Stimulated activated CD4-positive, alpha-beta T cell treated with anti-CD3 and anti-CD28 coated beads, Interleukin-12 subunit alpha, Interleukin-12 subunit beta, amount 100 ng/mL, for 4 hours (primary cell): ENCODE measurements at places on chromosomes 11 and 22.

GRCh38 chr11:1695548-1696108 is 1.4 kb upstream of the KRTAP5-6 start:
- DNase-seq: no peak

DNA sequence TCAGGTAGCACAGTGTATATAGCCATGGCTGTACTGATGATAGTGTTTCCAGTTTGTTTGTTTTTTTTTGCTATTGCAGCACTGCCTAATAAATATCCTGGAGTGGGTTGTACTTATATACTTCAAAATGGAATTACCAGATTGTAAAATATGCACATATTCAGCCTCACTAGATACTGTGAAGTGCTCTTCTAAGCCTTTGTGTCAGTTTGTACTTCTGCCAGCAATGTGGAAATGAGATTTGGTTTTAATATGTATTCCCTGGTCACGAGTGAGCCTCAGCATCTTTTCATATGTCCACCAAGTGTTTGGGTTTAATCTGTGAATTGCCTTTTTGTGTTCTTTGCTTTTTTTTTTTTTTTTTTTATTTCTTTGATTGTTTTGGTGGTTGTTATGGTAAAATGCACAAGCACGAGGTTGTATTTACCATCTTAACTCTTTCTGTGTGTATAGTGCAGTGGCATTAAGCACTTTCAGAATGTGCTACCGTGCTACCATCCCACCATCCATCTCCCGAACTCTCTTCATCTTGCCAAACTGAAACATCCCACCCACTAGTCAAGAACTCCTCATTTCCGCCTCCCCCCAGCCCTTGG is 34.9 kb downstream of the ST3GAL4 start:
- no peak for DNase-seq

DNA sequence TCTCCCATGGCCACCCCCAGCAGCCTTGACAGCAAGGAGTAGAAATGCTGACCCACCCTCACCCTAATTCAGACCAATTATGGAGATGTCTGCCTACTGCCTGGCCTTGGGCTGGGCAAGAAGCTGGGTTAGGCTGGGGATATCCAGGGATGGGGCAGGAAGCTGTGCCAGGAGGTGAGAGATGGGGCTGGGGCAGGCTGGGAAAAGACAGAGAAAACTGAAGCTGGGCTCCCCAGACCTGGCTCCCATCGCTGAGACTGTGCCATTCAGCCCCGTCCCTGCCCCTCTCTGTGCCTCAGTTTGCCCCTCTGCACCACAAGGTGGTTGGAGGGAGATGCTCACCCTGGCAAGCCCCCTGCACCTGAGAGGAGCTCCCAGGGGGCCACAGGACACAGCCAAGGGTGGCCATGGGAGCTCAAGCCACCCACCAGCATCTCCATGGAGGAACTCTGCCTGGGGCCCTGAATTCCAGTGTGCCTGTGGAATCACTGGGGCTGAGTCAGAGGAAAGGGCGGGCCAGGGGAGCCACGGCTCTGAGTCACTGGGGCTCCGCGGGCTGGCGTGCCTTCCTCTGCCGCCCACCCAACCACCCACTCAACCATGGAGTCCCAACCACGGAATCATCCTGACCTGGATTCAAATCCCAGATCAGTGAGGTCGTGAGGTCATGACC is 6.0 kb upstream of the CARD10 start:
- DNase-seq: peak; percentile 13

GRCh38 chr22:36215981-36216380 is 14.4 kb upstream of the APOL4 start:
- no peak for DNase-seq

DNA sequence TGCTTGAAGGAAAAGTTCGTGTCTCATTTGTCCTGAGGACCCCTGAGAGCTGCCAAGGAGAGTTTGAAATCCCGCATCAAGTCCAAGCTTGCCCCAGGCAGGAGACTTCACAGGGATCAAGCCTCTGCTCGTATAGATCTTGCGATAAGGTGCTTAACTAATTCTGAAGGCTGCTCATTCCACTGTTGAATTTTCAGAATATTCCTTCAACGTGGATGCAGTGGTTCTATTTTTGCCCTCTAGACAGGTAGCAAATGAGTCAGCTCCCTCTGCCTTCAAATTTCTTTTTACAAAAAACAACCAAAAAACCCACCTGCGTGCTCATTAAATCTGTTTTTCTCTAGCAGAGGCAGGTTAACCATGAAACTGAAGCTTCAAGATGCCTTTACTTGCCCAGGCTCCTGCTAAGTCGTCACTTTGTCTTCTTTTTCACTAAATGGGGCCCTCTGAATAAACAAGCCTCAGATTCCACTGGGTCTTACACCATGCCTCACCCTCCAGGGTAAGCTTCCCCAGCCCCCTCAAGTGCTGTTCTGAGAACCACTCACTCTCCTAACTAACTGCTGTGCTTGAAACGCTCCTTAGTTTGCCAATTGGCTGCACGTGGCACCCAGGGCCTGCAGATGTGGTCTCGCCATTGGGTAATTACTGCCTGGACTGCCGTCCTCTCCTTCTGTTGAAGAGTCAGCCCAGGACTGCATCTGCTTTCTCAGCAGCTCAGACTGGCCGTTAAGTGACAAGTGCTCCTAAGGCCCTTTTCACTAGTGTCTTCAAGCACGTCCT is 105.0 kb downstream of the TRPC6 start:
- no peak for DNase-seq

DNA sequence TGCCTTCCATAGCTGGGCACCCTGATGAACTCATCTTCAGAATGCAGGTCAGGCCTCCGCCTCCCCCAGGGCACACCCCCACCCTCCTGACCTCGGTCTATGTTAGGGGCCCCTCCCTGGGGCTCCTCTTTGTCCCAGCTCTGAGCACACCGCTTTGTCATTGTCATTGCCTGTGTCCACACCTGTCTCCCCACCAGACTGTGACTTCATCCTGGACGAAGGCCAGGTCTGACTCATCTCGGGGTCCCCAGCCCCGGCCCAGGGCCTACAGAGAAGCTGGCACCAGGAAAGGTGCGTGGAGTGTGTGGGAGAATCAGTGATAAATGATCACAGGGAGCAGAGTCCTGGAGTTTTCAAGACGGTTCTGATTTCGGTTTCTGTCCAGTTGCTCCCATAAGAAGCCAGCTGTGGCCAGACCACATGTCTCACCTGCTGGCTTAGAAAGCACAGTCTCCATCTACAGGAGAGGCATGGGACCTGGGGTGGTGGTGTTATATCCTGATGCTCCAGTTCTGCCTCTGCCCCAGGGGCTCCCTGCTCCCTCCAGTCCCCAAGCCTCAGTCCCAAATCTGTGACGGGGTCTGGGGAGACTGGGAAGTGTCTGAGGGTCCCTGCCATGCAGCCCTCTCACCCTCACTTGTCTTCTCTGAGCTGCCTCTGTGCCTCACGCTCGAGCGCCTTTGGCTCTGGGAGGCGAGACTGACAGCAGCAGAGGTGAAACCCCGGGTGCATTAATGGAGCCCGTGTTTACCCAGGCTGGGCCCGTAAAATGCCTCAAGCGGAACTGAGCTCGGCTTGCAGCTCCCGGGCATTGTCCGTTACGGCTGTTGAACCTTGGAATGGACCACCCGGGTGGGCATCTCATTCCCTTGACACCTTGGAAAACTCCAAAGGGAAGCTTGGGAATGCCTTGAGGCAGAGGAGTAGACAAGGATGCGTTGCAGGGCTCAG is 85.5 kb upstream of the WNT11 start:
- DNase-seq: no peak

DNA sequence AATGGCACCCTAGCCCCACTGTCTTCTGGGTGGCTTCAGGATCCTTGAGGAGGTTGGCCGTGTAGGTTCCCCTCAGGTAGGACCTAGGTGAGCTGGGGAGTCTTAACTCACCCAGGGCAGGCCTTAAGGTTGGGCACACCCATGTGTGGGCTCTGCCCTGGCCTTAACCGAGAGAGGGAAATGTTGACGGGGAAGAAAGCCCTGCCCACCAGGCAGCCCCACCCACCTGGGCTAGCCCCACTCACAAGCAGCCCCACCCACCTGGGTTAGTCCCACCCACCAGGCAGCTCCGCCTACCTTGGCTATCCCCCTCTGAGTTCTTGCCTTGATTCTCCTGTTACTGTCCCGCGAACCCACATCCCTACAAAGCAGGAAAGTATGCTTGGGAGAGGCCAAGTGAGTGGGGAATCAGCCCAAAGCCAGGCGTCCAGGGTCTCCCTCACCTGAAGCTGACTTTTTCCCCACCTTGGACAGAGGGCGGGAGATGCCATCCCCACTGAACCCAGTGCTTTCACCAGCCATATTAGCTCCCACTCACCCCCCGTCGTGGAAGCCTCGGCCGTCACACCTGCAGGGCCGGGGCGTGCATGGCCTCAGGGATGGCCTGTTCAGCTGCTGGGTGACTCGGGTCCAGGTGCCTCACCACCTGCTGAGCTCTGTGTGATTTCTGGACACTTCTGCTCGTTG is at the start of gene MYEOV:
TSS of gene MYEOV (plus strand) at position 337 of the 687 bp plus-strand sequence. CDS start 1,200 bp downstream, outside the sequence.
- no peak for DNase-seq
